ENCODE measurements at places on chromosomes 12 and 14.

DNA sequence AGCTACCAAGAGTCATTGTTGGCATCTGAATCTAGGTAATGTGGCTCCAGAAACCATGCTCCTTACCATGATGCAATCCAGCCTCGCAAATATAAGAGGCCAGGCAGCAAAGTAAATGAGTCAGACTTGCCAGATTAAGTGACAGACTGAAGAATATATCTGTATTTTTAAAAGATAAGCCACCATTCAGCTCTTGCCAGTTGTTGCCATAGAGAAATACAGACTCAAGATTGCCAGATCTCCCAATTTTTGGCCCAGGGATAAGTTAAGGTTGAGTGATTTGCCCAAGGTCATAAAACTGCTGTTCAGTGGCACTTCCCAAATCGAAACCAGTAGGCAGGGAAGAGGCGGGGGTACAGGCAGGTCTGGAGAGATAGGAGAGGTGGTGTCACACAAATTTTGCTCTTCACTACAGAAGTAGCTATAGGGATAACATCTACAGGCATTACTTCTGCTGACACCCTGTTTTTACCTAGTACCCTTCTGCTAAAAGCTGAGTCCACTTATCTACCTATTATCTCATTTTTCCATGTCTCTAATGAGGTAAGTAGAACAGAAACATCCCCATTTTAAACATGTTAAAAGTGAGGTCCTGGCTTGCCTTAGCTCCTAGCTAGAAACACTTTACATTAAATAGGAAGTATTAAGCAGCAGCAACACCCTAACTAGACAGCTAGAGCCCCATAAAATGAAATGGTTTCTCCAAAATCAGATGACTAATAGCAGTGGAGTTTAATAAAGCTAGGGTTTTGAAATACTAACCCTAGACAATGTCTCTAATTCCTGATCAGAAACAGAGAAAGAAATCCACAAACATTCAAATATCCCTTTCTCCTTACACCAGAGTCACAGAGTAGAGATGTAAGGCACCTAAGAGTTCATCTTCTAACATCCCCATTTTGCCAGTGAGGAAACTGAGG lies 19.5 kb downstream of the DCAF5 start:
- peak; percentile 82 for DNase-seq

DNA sequence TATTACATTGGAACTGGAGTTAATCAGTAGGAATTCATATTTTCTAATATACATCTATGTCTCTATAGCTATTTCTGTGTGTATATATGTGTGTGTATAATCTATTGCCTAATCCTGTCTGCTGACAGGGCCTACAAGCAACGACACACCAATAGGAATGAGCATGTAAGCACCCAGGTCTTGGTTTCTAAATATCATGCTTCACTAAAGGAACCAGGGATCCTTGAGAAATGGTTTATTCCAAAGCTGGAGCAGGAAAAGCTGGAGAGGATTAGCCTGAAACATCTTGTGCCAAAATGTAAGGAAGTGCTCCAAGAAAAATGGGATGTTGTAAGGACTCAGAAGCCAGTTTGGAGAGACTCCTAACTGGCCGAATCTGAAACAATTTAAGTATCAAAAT lies 29.3 kb upstream of the LGALS3 start:
- DNase-seq, result peak; percentile 88

DNA sequence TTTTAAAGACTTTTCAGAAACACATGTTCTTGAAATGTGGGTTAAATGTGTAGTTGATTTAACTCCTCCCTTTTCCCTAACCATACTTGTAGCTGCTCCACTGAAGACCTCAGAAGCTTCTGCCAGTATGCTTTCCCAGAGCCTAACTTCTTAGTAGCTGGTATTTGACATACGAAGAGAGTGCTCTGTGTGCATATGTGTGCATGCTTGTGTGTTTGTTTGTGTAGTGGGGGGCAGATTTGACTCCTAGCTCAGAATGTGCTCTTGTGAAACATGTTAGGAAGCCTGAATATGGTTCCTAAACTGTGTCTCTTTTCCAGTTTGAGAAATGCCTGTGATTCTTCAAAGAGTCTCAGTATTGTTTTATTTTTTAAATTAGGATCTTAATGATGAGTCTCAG lies 420.4 kb downstream of the PCNX1 start:
- peak; percentile 21 for DNase-seq

- DNase-seq, result peak; percentile 22
These were observed 1.0 kb downstream of the NAA25 start for GRCh38 chr12:112107306-112108201.

GRCh38 chr14:65658202-65658601 lies 245.7 kb downstream of the FUT8 start:
- peak; percentile 54 for DNase-seq

DNA sequence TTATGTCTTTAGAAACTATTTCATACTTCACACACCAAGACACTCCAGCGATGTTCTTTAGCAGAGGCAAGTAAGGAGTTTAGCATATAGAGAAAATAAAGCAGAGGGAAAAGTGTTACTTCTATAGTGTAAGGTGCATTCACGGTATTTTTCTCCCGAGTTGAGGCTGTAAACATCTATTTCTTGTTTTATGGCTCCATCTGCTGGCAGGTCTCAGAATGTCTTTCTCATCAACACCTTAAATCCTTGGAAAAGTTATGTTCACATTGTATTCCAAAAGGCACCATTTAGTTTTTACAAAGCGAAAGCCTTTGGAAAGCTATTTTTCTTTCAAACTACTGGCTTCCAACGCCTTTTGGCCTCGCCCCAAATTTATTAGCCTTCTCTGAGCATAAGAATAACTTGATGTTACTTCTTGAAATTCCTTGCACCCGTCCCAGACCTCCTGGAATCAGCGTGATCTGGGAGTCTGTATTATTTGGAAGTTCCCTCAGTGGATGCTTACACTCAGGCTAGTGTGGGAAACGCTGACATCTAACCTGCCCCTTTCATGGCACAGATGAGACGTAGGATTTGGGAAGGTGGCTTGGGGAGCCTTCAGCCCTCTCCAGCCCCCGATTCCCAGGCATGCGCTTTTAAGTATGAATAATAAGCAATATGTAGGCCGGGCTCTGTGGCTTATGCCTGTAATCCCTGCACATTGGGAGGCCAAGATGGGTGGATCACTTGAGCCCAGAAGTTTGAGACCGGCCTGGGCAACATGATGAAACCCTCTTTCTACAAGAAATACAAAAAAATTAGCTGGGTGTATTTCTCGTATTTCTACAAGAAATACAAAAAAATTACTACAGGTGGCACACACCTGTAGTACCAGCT lies 1.9 kb upstream of the PIWIL1 start:
- peak; percentile 76 for DNase-seq

- DNase-seq, result no peak
These were observed 209.2 kb upstream of the C14orf180 start for GRCh38 chr14:104370256-104370870.

GRCh38 chr14:21034707-21035106 lies at the start of gene RNASE13:
Gene RNASE13 (minus strand): TSS chr14:21034807. CDS start chr14:21034288, 519 bp downstream.
- DNase-seq, result no peak

DNA sequence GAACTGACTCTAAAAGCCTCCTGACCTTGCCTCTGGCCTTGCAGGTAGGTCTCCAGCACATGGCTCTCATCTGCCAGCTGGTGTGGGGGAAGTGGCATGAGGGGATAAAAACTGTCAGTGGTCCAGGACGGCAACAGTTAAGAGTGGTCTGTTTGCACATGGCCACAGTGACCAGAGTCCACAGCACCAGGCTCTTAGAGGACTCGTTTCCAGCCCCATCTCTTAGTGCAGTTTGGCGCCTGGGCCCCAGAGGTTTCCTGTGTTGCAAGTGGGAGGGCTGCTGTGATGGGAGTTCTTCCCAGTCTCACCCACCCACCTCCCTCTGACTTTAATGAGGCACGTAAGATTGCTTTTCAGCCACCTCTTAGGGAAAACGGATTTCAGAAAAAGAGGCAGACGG lies 37.0 kb downstream of the APPL2 start:
- DNase-seq, result no peak

GRCh38 chr12:82694970-82695369 lies 8.3 kb downstream of the TMTC2 start:
- peak; percentile 28 for DNase-seq

DNA sequence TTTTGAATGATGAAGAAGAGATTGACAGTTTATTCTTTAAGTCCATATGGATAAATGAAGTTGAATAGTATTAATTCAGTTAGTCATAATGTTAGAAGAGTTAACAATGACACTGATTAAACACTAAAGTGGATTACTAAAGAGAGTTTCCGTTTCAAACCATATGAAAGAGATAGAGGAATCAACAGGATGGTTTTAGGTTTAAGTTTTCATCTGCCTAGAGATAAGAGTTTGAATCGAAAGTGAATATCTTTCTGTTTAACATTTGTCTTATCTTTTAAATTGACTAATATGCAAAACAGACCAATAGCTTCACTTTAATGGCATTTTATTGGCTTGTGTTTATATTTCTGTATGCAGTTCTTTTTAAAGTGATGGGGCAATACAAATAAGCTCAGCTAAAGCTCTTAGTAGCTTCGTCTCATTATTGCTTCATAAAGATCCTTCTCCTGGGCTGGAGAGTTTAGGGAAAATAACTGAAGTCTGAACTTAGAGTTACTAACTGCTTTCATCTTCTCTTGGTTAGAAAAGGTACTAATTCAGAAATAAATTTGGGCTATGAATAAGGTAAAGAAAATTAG lies 66.0 kb downstream of the MIPOL1 start:
- no peak for DNase-seq

GRCh38 chr12:85423947-85424346 lies 143.9 kb downstream of the ALX1 start:
- no peak for DNase-seq

- DNase-seq, result peak; percentile 46
These were observed at the start of gene SPATS2 for GRCh38 chr12:49367381-49368239. Gene SPATS2 (plus strand): TSS chr12:49367462. CDS start chr12:49461013, 93,551 bp downstream.

DNA sequence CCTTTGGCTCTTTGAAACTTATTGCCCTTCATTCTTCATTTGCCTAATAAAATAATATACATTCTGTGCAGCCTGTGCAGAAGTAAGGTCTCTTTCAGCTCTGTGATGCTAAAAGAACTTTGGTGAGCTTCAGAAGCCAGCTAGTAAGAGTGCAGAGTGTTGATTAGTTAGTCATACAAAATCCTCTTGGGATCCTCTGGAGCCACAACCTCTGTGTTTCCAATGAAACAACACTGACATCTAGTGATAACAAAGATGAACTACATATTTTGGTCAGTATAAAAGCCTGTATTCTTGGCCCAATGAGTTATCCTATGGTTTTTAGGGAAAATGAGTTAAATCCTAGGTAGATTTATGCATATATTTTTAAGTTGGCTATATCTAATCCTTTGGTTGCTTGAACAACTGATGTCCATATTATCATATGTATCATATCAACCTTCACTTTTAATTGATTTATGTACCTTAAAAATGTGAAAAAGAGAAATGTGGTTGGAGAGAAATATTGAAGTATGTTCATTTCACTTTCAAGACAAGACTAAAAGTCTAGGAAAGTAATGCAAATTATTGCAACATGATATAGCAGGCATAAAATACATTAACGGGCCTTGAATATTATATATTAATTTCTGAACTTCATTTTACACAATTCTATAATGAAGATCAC lies 158.4 kb downstream of the KLHL28 start:
- DNase-seq, result peak; percentile 81

- no peak for DNase-seq
These were observed 130.8 kb downstream of the ADGRD1 start for GRCh38 chr12:131084341-131085011.

DNA sequence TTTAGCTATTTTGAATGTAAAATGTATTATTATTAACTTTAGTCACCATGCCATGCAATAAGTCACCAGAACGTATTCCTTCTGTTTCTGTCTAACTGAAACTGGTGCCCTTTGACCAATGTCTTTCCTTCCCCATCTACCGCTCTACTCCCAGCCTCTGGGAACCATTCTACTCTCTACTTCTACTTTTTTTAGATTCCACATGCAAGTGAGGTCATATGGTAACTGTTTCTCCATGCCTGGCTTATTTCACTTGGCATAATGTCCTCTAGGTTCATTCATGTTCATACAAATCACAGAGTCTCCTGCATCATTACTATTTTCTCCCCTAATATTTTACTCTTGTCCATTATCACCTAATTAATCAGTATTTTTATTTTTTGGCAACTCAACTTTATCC lies 160.1 kb downstream of the TMX1 start:
- DNase-seq, result peak; percentile 33

- DNase-seq, result no peak
These were observed 48.2 kb downstream of the SERPINA3 start for GRCh38 chr14:94660306-94660946.

DNA sequence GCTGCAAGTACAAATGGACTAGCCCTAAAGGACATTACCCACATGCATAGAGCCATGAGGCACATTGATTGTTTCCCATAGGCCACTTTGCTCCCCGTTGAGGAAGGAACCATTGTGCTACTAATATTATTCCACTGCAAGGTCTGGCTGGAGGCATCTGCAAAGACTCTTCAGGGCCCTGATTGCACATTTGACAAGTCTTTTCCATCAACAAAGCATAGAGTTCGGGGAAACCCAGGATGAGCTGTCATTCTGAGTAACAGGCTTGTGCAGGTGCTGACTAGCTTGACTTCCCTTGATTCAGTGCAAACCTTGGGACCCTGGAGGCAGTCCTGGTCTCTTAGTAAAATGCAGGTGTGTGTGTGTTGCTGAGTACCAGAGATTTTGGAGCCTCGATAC lies 73.8 kb downstream of the SUSD6 start:
- DNase-seq, result peak; percentile 83

DNA sequence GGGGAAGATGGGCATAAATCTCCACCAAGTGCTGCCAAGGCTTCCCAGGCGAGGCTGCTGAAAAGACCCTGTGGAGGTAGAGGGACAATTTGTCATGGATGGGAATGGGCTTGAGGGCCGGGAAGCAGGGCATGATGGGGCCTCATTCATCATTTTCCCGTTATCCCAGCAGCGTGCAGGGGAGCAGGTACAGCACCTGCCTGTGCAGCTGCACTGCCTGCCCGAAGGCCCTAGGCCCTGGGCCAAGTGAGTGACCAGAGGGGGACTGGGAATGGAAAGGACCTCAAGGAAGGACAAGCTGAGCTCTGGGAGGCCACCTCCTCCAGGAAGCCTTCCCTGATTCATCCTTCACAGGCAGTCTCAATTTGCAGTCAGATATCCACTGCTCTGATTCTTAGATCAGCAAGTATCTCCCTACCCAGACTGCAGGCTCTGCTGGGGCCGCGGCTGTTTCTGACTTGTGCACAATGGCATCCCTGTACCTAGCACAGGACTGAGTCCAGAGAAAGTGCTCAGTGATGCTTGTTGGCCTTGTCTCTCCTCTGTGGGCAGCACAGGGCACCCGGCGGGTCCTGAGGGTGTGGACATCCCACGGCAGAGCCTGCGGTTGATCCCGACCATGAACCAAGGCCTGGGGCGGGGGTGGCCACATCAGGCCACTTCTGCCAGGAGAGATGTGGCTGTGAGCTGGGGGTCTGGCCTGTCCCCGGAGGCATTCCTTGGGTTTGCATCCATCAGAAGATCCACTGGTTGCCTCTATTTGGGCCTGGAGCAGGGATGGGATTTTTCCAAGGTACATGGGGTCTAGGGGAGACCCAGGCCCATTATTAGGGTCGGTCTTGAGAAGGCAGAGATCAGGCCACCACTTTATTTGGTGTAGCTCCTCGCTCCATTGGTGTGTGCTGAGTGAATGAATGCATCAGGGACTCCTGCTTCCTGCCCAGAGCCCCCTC lies 167.3 kb upstream of the RTL1 start:
- DNase-seq, result no peak

- peak; percentile 59 for DNase-seq
These were observed 13.2 kb upstream of the KLRF1 start for GRCh38 chr12:9813821-9814798.

GRCh38 chr12:4828176-4828575 lies 81.5 kb upstream of the KCNA1 start:
- no peak for DNase-seq

GRCh38 chr12:80242321-80242720 lies 143.0 kb downstream of the OTOGL start:
- DNase-seq, result no peak
